ENCODE measurements at places on chromosomes 12 and 14.
A peak's percentile ranks its signal among the peaks of the same experiment; 100 is the strongest.

DNA sequence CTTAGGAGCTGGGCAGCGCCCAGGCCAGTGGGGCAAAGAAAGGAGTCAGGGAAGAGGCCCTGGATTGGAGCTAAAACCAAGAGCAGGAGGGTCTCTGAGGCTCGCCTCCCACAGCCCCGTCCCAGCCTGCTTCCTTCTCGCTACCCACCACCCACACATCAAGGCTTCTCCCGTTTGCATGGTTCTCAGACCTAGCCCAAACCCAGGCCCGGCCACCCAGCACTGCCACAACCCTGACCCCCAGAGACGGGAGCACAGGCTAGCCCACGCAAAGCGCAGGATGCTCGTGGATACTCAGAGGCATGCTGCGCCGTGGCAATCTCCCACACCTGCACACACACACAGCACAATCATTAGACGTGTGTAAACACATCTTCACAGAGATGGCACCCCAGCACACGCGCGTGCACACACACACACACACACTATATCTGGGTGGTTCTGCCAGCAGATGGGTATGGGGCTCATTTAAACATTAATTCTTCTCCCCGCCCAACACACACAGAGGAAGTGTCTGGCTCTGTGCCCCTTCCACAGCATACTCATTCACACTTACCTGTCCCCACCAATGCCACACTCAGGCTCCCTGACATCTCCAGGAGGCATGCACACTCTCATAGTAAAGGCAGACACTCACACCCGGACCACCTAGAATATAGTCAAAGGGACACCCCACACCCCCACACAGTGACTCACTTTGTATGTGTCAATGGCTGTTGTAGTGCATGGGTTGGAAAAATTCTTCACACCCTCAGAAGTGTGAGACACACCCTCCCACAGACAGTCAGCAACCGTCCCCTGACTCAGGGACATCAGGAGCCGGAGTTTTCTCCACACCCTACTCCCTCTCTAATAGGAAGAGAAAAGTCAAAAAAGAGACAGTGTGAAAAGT is 1.1 kb downstream of the CARMIL3 start:
- DNase-seq, result no peak

GRCh38 chr12:106084014-106084671 is 54.6 kb downstream of the NUAK1 start:
- peak; percentile 95 for DNase-seq

DNA sequence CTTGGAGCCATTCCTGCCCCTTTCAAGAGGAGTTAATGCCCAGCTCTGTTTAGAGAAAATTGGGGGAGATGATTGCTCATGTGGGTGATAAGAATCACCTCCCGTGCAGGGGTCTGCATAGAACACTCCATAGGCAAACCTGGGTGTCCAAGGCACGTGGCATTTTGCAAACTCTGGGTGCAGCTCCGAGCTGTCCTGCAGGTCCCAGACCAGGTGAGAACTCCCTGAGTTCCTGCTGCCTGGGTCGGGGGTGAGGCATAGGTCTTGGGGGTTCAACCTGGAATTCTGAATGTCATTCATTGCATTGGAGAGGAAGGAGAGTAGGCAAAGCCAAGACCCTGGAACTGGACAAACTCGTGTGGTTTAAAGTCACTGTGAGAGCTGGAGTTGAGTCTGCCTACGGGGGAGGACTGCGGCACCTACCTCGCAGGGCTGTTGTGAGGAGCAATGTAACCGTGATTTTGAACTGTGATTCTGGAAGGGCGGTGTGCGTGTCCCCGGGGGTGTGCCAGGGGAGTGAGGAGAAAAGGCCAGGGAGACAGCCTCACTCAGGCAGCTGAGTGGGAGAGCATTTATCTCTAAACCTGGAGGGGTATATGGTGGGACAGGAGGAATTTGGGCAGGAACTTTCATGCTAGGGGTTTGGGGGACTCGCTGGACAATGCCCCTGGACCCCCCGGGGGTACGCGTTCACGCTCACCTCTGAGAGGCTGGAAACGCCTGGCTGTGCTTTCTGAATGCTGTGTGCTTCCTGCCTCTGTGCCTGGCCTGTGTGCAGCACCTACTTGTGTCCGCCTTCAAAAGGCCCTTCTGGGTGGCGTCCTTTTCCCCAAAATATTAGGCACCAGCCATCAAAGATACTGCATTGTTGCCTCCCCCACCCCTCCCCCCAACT is 30.4 kb downstream of the MEG3 start:
- no peak for DNase-seq

DNA sequence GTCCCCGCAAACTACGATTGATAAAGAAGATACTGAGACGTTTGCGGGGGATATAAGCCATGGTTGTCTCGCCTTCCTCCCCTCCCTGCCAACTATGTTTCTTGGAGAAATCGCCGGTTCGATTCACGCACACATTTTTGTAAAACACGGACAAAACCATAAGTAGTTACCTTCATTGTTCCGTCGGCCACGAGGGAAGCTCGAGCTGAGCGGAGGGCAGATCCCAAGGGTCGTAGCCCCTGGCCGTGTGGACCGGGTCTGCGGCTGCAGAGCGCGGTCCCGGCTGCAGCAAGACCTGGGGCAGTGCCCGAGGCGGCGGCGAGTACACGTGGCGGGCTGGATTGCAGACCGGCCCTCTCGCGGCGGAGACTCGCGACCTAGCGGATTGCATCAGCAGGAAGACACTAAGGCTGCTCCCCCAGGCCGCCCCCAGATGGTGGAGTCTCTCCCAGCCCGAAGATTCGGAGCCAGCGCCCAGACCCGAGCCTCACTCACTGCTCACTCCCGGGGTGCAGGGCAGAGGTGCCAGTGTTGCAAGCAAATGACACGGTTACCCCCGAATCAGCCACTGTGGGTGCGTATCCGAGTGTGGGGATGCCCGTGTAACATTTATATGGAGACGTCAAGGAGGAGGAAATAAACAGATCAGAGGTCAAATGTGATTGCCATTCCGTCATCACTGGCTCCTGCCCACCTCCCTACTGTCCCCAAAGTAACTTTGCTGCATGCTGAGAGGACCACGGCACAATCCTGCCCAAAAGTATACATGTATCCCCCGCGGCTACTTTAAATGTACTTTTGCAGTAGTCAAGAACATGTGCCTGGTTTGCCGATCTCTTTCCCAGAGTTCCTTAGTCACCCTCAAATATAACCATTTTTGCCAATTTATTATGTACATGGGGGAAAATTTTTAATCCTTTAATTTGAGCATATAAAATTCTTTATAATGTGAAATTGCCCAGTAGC is at the start of gene BCAT1:
BCAT1 (minus strand) TSS at position 345 of the 966 bp plus-strand sequence; CDS start at position 176, 169 bp downstream.
- DNase-seq, result peak; percentile 86

DNA sequence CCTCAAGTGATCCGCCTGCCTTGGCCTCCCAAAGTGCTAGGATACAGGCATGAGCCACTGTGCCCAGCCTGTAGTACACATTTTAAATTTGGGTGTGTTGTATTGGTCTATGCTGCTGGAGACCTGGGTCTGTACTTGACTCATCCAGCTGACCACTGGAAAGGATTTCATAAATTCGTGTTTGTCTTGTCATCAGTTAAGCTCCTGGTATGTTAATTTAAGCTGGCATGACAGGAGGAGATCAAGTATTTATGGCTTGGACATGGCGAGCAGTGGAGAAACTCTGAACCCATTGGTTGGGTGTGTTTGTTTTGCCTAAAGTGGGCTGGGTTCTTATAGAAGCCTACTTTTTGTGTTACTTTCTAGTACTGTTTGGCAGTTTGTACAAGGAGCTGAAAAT is 24.2 kb downstream of the YY1 start:
- peak; percentile 58 for DNase-seq

- DNase-seq, result no peak
Observed at GRCh38 chr14:97097296-97097695, 300.1 kb downstream of the VRK1 start.

DNA sequence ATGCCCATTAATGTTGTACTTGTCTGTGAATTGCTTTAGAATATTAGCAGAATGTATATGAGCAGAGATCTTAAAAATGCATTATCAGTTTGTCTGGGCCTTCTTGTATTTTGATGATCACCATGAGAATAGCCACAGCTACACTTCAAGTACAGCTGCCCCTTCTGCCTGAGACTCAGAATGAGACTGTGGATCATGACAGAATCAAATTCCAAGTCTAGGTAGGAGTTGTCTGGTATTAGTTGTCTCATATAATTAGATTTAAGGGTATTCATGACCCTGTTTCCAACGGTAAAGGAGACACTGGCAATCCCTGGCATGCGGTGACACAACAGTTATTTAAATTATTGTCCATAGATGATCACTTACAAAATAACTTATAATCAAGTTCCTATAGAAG is 18.3 kb upstream of the SMIM10L1 start:
- no peak for DNase-seq

- no peak for DNase-seq
Observed at GRCh38 chr12:65935906-65936901, 111.9 kb downstream of the HMGA2 start.

GRCh38 chr12:6167327-6168280 is 32.6 kb upstream of the CD9 start:
- peak; percentile 89 for DNase-seq

DNA sequence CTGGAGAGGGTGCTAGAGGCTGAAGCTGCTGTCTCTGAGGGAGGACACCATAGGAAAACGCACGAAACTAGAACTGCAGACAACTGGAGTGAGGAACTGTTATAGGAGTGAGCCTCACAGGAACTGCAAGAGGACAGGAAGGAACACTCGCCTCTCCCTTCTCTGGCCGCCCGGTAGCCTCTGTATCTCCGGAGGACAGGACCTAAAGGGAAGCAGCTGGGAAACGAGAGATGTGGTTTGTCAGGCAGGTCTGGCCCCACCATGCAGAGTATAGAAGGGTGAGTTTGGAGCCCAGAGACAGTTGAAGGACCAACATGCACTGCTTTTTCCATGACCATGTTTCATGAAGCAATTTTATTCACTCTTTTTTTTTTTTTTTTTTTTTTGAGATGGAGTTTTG is 127.3 kb downstream of the EFCAB11 start:
- no peak for DNase-seq

DNA sequence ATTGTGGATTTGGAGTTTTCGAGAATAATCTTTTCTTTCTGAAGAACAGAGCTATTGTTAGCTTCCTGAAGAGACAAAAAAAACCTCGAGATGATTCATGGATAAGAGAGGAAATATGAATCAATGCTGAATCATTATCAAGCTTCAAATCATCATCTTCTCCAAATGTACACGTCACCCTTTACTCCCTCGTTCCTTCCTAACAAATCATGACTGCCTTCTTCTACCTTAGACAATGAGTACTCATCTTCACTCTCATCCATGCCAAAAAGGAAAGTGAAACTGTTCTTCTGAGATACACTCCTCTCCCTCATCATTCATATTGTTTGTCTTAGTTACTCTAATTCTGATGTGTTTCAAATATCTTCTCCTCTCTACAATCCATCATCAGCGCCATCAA is 1115.8 kb upstream of the ATXN7L3B start:
- no peak for DNase-seq

Measured in AG10803 (cell line).